Activated T-cell treated with anti-CD3 and anti-CD28 coated beads for 4 hours (primary cell): ENCODE measurements at places on chromosomes 5 and 9.

- no peak for DNase-seq
Measured at GRCh38 chr9:129676287-129676686, 10.8 kb downstream of the PRRX2 start.

DNA sequence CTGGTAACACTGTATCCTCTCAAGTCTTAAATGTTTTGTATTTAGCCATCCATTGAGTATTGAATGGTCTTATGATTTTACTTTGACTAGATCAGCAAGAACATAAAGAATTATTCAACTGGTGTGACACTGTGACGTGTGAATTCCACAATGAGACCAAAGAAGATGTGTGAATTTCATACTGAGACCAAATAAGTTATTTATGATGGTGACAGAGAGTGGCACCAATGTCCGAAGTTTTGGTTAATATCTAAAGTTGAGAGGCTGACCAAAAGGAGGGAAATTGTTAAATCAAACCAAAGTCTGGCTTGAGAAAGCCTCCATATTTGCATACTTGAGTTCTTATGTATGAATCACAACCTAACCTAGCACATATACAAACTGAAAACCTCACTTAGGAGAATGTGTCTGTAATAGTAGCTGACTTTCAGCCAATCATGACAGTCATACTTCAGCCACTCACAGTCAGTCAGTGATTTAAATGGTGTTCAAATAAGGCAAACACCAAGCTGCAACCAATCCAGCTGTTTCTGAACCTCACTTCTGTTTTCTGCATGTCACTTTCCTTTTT, 31.5 kb upstream of the FAM170A start:
- DNase-seq, result no peak

GRCh38 chr9:76571288-76571687, 112.3 kb downstream of the GCNT1 start:
- DNase-seq, result no peak

DNA sequence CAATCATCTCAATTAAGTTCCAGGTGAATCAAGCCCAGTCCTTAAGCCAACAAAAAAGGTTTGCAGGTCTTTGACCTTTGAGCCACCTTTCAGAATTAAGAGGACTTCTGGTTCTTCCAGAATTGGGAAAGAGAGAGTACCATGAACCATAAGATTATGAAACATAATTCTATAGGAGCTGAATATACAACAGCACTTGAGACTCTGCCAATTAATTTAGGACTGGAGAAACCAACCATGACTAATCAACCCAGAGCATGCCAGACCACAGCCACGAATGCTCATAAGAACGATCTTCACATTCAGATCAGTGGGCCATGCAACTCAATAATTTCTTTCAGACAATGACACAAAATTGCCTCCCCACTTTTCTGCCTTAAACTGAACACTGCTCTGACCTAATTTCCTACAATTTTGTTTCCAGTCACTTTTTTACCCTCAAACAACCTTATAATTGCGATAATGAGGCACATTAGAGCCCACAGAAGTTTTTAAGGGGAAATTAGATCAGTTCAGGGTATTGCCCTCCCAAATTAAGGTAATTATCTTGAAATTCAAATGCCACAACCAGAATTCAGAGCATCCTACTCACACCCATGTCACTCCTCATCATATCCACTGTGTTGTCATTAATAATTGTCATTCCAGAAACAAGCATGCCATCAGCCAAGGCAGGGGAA, 213.4 kb downstream of the ATPSCKMT start:
- DNase-seq, result no peak

DNA sequence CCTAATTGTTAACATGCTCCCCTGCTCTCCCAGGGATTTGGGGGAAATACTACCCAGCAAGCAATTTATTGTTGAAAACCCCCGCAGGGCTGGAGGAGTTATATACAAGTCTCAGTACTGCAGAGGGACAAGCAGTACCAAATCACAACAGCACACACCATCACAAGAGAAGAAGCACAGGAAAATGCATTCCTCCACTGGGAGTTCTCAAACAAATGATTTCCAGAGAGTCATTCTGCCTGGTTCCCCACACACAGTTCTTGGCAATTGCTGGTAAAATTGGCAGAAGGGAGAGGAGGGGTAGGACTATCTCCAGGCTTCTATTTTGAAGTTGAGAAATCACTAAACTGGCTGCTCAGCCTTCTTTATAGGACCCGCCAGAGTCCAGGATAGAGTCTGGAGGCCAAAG, 16.8 kb downstream of the SIL1 start:
- no peak for DNase-seq

GRCh38 chr9:108933231-108933717, 650 bp downstream of the ELP1 start:
- DNase-seq, result no peak

- DNase-seq, result no peak
Measured at GRCh38 chr5:72387985-72388384, 67.8 kb downstream of the PTCD2 start.

- no peak for DNase-seq
Measured at GRCh38 chr5:16564248-16564867, 52.4 kb downstream of the RETREG1 start.

- DNase-seq, result no peak
Measured at GRCh38 chr5:30811298-30811697, 382.2 kb upstream of the CDH6 start.

DNA sequence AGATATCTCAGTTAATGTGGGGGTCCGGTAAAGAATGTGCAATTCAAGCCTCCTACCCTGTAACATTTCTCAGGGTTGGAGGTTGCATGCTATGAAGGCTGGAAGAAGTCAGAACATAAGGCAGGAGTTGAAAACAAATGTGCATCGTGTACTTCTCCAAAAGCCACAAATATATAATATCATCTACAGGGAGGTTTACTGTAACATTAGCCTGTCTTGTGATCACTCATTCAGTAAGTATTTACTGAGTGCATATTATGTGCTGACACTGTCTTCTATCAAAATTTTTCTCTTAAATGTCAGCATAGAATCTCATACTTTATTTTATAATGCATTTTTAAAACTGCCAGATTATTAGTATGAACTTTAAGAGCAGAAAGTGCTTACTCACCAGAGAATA, 105.6 kb upstream of the ZNF366 start:
- no peak for DNase-seq

- DNase-seq, result no peak
Measured at GRCh38 chr5:122264610-122265009, 47.4 kb upstream of the SNCAIP start.

- DNase-seq, result no peak
Measured at GRCh38 chr5:85929713-85930112, 688.0 kb upstream of the COX7C start.

- no peak for DNase-seq
Measured at GRCh38 chr5:147169901-147170300, 64.9 kb upstream of the STK32A start.

DNA sequence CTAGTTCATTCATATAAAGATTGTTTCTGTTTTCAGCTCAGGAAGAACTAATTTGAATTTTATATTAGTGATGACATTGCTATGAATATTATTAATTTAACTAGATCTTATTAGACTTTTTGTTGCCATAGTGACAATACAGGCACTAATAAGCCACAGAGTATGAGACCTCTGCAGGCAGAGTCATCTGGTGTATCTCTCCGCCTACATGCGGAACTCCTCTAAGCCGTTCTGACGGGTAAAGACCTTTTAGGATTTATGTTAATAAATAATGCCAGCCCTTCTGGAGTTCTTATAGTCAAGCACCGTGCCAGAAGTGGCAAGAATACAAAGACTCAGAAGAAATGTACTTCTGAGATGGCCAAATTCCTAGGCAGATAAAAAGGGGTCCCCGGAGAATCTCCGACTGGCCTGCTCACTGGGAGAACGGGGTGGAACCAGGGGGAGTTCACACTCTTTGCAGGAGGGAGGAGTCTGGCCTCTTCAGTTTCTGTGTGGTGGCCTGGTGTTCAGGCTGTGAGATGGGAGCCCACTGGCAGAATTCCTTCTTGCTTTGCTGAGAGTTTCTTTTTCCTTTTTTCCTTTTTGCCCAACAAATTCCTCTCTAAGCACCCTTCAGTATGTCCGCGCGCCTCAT, 85.1 kb upstream of the IL12B start:
- DNase-seq, result no peak

DNA sequence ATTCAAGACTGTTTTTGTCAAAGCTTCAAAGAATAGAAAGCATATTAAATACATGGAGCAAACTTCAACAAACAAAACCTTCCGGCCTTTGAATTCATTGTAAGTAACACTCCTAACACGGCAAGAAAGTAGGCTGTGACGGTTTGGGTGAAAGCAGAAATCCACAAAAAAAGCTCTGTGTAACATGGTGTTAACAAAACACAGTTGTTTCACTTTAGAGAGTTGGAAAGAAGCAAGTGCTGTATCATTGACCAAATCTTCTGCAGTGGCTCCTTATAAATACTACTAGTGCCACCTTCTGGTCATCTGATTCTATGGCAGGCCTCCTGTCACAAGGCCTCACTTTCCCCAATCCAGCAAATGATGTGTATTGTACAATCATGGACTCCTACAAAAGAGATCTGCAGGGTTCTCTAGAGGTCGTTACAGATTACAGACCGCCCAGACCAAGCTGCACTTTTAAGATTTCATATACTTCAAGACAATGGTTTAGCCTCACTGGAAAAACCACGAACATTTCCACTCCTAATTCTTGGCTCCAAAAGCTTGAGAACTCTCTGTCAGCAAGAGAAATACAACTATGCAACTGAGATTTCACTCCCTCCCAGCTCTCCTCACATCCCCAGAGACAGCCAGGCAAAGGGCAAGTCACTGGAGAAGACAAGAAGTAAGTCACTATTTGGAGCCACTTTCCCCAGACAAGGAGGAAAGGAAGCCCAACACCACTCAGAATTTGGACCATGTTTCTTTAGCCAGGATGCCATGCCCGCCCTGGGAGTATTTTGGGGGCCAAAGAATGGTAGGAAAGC, 196.2 kb downstream of the DTWD2 start:
- DNase-seq, result no peak

DNA sequence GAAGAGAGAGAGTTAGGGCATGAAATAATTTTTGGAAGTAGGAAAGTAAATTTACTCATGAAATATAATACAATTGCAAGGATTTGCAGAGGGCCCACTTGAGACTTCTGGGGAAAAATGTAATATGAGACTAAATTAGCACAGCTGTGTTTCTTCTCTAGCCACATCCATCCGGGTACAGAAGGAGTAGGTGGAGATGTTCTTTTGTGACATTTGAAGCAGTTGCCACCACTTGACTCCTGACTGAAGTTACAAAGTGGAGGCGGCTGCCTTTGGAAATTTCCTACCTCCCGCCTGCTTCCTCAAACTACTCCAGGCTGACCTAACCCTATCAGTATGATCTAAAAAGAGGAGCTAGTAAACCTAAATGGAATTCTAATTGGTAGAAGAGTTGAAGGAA, 58.1 kb upstream of the SHISAL2B start:
- DNase-seq, result no peak

DNA sequence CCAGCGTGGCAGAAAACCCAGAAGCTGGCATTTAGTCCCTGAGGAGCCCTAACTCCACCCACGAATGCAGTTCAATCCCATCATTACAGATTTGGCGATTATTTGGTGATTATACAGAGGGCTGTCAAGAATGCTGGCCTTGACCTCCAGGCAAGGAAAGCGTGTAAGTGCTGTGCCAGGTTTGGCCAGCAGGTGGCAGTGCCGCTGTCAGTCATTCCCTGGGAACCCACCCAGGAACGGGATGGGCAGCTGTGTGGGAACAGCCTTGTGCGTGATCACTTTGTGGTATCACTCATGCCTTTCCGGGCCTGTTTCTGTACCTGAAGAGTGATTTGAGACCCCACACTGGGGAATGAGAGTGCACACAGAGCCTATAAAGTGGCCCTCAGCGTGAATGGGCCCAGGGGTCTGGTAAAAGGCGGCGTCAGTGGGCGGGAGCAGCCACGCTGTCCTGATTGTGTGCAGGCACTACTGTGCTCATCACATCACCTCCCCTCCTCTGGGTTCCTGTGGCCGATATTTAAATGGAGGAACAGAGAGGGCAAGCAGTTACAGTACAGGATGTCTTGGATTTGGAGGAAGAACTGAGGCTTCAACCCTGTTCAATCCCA, 215.6 kb downstream of the ROR2 start:
- DNase-seq, result peak; percentile 51

DNA sequence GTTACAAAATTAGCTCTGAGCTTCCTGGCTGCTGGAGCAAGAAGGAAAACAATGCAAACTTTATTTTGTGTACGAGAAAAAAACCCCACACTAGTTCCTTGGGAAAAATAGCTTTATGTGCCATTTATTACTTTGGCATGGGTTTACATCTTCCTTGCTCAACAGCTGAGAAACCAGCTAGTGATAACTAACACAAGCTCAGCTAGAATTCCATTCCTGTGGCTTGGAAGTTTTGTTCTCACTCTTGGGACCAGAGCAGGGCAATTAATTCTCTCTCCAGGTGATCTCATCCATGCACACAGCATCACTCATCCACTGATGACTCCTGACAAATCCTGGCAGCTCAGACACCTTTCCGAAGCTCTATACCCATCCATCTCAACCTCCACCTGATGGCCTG, 104.1 kb downstream of the CRB2 start:
- no peak for DNase-seq

DNA sequence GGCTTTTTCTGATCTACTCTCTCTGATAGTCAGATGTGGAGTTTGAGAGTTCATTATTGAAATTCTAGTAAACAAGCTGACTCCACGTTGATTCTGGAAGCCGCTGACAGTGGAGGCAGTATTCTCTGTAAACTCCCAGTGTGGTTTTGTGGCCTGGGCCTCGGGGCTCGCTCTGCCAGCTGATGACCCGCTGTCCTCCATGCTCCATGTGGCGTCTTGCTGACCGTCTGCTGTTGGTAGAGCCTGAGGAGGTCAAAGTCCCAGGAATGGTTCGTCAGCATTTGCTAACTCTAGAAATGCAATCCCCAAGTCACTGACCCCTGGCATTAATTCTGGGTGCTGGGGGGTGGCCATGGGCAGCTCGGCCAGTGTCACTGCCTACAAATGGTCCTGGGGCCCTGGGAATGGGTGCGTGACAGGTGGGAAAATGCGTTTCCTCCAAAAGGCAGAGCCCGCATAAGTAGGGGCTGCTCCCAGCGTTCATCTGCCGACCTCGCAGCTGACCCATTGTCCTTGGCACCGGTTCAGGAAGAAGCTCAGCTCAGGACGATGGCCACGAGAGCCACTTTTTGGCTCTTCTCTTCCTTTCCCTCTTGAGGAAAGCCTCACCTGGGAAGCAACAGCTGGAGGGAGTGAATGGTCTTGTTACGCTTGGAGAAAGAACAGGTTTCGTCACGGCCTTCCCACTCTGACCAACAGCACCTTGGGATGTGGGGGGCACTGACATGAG, 55.1 kb downstream of the MRPL36 start:
- DNase-seq, result no peak

DNA sequence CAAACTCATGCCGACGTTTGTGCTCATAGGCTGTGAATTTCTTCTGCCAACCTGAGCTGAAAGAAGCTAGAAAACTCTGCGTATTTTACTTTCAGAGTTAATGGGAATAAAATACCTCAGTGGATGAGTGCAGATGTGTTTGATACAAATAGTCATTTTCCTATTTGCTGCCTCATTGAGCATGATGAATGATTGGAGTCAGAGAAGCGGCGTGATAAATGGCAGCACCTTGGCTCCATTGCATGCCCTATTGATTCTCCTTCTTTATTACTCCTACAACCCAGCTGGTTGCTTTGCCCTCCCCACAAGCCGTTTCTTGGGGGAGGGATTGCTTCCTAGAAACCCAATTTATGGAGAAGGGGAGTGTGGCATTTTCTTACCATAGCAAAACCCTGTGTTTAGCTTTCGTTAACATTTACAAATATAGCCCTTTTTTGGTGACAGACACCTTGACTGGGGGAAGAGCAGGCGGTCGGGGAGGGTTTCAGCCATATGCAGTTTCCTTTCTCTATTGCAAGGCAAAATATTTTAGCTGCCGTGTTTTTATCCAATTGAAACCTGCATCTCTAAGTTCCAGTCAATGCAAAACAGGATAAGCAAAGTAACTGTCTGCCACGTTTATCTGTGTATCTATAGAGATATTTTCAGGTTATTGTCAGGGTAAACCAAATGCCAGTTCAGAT, 93.1 kb upstream of the TBCA start:
- no peak for DNase-seq
